T-helper 2 cell treated with Interferon-gamma antibody and Interleukin-4, amounts not matched to agents 5 μg/mL and 100 μg/mL, for 36 hours (primary cell): ENCODE measurements at places on chromosomes 13 and 19.
A peak's percentile ranks its signal among the peaks of the same experiment; 100 is the strongest.

- DNase-seq = no peak
Observed at GRCh38 chr19:15412832-15413231, 6.0 kb downstream of the AKAP8L start.

GRCh38 chr13:74203576-74203975 is 69.4 kb upstream of the KLF12 start:
- DNase-seq = no peak

- no peak for DNase-seq
Observed at GRCh38 chr13:111908361-111908760, 158.6 kb upstream of the SOX1 start.

GRCh38 chr19:37899966-37900365 is 6.4 kb downstream of the WDR87 start:
- DNase-seq = no peak

DNA sequence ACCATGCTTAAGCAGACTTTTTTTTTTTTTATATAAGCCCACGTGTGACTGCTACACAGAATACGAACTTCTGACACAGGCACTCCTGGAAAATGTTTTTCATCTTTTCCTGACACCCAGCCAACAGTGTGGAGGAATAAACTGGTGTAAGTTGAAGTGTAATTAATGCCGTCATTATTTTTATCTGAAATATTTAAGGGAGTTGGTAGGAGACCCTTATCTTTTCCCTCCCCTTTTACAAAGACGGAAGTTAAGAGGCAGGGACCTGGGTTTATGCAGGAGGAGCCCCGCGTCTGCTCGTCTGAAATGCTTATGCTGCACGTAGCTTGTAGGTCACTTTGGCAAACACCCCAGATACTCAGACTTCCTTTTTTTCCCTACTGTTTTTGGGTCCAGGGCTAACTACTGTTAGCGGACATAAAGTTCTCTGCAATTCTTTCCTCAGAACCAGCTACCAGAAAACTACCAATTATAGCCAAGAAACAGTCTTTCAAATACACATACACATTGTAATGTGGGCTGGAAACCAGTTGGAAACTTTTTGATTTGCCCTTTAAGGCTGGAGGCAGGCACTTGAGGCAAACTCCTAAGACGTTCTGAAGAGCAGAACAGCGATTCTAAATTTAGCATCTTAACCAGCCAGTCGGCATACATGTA is 50.8 kb downstream of the EFNB2 start:
- no peak for DNase-seq

DNA sequence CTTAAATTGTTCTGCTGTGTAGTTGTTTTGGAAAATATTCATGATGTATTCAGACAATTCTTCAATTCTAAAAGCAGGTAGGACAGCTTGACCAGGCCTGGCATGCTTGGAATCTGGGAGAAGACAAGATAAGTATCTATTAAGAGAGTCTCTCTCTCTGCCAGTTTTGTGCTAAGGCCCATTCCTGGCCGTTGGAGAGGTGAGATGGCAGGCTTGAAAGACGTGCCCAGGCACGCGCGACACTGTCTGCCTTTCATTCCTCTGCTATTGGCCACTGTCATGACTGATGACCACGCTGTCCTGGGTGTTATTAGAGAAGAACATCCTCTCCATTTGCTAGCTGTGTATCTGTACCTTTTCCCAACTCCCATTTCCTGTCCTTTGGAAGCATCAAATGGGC is 90.3 kb downstream of the LHFPL6 start:
- DNase-seq = no peak

GRCh38 chr19:13128583-13128982 is 10.5 kb downstream of the NACC1 start:
- DNase-seq = no peak

DNA sequence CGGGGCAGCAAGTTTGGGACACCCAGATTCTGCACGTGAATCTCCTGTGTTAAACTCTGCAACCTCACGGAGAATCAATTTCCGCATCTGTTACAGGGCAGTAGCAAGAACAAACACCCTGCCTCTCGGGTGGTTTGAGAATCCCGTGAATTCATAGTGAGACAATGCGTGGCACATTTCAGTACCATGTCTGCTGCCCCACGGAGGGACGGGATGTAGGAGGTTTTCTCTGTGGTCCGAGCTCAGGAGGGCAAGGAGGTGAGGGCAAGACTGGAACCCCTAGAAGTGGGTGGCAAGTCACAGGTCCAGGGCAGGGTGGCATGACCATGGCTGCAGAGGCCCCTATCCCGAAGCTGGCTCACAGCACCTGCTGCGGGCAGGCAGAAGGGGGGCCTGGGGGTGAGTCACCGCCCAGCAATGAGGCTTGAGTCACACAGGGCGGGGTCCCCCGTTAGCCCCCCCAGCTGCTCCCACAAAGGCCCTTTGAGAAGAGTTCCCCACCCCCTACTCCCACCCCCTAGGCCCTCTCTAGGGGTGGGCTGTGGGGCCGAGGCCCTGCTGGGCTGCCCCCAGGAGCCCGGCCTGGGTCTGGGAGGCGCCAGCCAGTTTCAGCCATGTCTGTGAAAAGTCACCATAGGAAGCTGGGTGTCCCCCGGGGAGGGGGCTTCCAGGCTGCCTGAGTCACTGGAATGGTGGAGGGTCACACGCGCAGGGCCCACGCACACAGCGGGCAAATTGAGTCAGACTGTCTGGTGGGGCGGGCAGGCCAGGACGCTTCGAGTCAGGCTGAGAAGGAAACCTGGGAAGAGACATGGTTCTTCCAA is 25.8 kb upstream of the NANOS3 start:
- DNase-seq = peak; percentile 40

DNA sequence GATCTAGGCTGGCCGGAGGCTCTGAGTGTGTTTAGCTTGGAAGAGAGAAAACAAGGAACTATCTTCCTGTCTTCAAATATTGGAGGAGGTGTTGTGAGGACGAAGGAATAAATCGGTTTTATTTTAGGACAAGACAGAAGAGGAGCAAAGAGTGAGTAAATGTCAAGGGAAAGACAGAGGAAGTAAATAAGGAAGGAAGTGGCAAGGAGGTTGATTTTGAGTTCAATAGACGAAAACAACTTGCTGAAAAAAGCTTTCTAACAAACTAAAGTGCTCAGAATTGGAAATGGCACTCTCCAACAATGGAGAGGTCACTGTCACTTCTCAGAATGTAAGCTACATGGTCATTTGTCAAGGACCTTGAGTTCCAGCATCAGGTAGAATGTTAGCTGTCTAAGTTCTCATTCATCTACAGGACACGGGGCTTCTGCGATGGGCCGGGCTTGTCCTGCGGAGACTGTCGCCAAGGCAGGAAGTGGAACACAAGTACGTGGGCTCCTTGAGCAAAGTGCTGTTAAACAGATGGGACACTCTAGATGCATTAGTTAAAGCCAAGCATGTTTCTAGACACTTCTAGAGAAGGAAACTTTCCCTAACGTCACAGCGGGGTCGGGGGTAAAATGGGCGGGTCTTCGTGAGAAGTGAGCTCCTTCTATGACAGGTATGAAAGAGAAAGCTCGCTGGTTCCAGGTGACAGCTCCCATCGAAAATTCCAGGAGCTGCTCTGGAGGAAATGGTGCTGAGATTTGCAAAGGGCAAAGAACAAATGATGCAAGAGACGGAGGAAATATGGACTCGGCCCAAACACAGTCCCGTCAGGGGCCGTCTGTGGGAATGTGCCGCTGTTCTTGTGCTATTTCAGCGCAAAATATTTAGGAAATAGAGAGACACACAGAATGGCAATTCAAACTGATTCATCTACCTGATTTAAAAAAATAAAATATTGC is 103.9 kb upstream of the UBL3 start:
- DNase-seq = peak; percentile 28

- DNase-seq = no peak
Observed at GRCh38 chr19:29397748-29398147, 128.0 kb upstream of the VSTM2B start.

DNA sequence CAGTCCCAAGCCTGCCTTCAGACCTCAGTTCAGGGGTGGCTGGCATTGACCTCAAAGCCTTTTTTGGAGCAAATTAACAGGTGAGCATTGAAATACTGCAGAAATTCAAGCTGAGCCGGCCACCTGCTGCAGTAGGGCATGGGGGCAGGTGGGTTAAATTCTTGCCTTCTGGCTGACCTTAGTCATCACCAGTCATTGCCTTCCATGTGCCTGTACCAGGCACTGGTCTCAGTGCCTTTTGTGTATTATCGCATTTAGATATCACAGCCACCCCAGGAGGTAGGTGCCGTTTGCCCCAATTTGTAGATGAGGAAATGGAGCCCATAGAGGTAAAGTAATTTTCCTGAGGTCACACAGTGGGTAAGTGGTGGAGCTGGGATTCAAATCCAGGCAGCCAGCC is 7.2 kb downstream of the PPP1R37 start:
- no peak for DNase-seq

GRCh38 chr13:42762251-42762650 is 19.1 kb upstream of the FAM216B start:
- no peak for DNase-seq

DNA sequence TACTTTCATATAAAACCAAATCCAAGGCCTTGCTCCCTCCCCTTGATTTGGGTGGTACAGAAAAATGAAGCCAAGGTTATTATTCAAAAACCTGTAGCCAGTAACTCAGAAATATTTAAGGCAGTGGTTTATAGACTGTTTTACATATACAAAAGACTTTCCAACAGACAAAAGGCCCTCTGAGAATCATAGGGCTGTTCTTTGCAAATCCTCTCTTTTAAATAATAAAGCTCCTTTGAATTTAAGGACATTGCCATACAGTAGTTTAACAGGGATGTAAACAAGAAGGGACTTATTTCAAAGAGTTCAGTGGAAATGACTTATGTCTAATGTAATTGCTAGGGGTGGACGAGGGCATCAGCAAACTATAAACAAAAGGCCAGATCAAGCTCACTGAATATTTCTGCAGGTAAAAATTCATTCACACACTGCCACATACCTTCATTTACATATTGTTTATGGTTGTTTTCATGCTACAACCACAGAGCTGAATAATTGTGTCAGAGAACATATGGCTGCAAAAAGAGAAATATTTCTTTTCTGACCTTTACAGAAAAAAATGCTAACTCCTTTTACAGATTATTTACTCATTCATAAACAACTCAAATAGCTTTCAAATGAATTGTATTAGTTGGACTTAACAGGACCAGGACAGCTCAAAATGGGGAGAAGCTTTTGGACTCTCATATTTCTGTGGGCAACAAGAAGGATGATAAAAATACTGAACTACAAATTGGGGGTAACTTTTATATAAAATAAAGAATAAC is 665.6 kb downstream of the SLITRK1 start:
- DNase-seq = no peak

DNA sequence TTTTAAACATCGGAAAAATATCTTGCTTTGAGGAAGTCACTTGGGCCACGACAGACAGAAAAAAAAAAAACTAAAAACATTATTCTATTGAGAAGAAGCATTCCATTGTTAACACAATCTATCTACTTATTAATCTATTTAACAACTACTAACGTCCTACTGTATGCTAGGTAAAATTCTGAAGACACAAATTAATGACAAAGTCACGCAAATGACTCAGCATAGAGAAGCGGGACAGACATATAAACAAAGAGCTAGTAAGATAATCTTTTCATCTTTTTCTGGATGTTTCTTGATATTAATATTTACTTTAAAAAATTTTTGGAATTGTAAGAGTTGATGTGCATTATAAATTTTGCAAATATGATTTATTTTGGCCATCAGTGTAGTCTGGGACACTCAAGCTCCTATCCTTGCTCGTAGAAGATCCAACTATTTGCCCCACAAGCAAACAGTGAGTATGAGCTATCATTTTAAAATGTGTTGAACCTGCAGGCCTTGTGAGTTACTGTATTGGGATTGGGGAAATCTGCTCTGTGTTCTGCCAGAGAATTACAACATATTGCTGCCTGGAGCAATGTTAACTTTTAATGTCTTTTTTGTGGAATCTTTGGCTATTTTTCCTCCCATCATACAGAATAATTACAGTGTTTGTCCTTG is 109.1 kb downstream of the PCDH9 start:
- no peak for DNase-seq

GRCh38 chr13:108682714-108683113 is 53.3 kb downstream of the MYO16 start:
- no peak for DNase-seq

- no peak for DNase-seq
Observed at GRCh38 chr13:95075506-95075905, 225.7 kb downstream of the ABCC4 start.

DNA sequence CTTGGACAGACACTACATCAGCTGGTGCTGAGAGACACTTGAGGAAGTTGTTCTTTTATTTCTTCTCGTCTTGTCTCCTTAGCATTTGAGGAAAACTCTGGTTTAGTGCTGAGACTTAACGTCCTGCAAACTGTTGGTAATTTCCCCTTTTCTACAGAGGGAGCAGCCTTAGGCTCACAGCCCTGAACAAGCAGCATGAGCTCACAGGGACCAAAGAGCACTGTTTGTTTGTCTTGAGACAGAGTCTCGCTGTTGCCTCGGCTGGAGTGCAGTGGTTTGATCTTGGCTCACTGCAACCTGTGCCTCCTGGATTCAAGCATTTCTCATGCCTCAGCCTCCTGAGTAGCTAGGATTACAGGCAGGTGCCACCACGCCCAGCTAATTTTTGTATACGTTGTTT is 5.5 kb downstream of the ZNF805 start:
- no peak for DNase-seq

- no peak for DNase-seq
Observed at GRCh38 chr13:107157271-107157670, 589.3 kb upstream of the ARGLU1 start.

GRCh38 chr13:106534639-106535551 is 567 bp downstream of the EFNB2 start:
- DNase-seq = no peak

GRCh38 chr13:97212601-97213040 is 9.5 kb upstream of the MBNL2 start:
- DNase-seq = no peak

GRCh38 chr13:19178901-19179593 is 2.6 kb downstream of the TUBA3C start:
- DNase-seq = no peak

DNA sequence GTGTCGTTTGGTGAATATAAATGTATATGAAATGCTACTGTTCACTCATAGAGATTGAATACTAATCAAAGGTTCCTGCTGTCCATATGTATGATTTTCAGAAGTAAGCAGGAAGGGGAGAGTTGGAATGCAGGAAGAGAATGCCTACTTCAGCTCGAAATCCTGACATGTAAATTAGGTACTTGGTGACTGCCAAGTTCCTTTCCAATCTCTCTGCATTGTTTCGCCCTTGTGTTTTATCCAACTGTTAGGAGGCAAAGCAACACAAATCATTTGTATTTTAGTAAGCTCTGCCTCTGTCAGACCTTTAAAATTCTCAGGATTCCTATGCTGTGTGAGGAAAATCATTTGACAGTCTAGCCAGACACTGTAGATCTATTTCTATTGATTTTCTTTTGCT is 9.0 kb downstream of the STARD13 start:
- DNase-seq = no peak
